Stimulated activated CD4-positive, alpha-beta T cell treated with anti-CD3 and anti-CD28 coated beads, TNF-alpha, amount 100 ng/mL, for 48 hours (primary cell): ENCODE measurements at places on chromosomes 13 and 19.
A peak's percentile ranks its signal among the peaks of the same experiment; 100 is the strongest.

DNA sequence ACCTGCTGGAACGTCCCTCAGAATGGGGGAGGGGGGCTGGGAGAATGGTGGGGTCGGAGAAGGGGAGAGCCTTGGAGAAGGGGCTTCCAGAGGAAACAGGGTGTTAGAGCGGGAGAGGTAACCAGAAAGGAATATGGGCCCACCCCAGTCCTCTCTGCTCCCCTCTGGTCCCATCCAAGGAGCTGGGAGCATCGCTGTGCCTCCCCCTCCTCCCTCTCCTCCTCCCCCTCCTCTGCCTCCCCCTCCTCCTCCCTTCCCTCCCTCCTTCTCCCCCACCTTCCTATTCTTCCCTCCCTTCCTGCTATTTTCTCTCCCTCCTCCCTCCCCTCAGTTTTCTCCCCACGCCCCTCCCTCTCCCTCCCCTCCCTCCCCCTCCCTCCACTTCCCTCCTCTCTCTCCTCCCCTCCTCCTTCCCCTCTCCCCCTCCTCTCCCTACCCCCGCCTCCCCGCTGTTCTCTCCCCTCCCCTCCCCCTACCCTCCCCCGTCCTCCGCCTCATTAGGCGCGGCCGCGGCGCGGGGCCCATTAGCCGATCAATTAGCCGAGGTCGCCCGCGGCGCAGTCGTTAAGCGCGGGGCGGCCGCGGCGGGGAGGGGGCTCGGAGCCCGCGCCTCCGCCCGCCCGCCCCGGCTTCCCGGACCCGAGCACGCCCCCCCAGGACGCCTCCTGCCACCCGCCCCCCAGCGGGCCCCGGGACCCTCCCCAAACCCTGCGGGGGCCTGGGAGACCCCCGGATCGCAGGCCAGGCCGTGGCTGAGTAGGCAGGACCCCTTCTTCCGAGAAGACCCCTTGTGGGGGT, 15.4 kb downstream of the TLE5 start:
- DNase-seq = no peak

DNA sequence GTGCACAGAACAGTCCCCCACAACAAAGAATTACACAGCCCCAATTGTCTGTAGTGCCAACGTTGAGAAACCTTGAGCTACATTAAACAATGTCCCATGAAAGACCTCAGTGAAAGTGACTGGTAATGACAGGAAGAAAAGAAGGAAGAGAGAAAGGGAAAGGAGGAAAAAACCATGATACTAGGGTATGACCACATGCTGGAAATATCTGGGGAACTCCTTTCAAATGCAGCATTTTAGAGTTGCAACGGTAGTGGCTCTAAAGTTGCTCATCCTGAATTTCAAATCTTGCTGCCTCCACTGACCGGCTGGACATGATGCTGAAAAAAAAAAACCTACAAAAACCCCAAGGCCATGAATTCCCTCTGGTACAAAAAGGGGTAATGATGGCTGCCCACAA, 26.5 kb downstream of the FPR3 start:
- DNase-seq = no peak

DNA sequence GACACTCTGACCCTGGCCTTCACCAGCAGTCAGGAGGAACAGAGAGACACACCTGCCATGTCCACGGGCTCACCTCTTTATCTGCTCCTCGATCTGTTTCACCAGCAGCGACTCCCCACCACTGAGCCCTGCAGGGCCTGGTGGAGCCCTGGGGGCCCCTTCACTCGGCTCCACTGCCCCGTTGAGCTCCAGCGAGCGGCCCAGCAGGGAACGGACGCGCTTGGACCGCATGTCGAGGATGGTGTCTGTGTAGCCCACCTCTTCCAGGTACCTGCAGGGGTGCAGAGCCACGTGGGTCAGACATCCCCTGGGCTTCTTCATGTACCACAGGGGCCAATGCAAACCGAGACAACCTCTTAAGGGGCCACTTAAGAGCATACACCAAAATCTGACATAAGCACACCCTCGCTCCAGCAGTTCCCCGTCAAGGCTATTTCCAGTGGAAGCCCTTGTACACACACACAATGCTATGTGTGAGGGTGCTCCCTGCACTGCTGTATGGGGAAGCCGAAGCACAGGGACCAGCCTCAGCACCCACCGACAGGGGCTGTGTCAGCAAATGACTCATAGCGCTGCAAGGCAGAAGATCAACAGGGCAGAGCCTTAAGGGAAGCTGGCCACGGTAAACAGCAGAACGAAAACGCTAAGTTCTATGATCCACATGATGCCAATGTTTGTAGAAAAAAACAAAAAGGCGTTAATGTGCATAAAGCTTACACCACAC, 12.7 kb upstream of the FKRP start:
- DNase-seq = no peak

DNA sequence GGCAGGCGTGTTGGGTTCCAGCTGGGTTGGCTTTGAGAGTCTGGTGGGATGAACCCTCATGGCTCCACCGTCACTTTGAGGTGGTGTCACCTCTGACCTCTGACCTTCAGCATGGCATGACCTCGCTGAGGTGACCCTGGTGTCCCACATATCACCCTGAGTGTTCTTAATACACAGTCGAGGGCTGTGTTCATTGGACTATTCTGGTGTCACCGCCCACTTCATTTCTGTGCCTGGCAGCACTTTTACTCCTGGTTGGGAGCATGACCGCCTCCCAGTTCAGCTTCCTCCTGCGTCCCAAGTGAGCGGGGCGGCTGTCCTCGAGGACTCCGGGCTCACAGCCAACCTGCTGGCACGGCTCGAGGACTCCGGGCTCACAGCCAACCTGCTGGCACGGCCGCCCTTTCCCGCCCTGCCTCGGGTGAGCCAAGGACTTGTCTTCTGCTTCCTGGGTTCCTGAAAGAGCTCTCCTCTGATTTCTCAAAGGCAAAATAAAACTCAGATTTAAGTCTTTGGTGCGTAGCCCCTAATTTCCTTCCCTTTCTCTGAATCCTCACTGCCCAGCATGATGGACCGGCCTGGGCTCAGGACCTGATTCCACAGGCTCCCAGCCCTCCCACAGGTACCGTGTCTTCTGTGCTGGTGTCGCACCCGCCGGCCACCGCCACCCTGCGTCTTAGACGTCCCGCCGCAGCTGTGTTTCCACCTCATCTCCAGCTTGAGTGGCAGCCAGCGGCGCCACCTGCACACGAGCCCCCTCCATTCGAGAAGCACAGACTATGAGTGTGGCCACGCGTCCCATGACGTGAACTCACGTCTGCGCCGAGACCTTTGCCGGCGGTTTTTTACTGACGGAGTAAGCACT, 10.4 kb downstream of the ATP4B start:
- DNase-seq = no peak

DNA sequence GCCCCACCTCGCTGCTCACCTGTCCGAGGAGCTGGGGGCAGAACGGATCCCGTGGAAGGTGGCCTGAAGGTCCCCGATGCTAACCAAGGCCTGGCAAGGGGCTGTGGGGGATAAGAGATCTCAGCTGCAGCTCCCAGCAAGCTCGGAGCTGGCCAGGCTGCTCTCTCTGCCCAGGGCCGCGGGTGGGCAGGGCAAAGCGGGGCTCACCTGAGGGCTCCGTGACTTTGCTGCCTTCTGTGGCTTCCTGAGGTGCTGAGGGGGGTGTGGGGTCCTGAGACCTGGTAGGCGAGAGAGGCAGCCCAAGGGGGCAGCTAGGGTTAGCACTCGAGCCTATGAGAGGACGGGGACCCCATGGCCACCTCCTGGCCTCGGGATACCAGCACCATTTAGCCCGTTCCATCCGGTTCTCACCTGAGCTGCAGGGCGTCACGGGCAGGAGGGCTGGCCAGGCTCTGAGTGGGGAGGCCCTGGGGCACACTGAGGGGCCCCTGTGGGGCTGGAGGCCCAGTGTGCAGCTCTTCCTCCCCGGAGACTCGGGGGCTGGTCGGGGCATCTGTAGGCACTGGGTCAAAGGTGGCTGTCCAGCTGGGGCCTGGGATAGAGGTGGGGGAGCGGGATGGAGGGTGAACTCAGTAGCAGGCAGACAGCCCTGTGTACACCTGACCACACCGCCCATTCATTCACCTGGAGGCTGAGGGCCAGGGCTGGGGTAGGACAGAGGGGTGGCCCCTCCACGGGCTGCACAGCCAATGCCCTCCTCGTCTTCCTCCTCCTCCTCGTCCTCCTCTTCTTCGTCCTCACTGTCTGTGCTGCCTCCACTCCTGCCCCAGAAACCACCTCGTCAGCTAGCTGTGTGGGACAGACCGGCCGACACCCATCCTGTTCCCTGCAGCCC, 3.1 kb upstream of the TMEM86B start:
- DNase-seq = no peak

GRCh38 chr19:11587302-11587974, 9.8 kb upstream of the ZNF627 start:
- peak; percentile 61 for DNase-seq

DNA sequence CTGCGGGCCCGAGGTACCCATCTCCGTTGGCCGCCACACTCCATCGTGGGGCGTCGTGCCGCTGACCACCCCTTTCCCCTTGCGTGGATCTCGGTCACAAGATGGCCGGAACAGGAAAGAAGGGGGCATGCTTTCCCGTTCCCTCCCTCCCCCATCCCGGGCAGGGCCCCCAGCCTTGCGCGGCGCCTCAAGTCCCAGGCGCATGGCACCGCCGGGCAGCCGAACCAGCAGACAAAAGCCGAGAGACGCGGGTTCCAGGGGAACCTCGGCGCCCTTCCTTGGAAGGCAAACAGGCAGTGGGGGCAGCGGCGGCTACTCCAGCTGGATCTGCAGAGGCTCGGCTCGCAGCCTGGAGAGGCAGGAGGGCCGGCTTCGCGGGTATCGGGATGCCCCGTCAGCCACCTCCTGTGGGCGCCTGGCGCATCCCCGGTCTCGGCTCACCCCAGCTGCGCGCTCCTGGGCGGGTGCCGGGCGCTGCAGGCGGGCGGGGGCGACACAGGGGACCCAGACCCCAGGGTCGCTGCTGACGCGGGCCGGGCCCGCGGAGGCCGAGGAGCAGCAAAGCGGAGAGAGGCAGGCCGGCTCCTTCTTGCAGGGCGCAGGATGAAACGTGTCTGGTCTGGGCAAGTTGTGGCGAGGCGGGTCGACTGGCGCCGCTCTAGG, 439 bp downstream of the DZIP1 start:
- DNase-seq = no peak
